Foreskin keratinocyte (primary cell): ENCODE measurements at places on chromosomes 16 and 17.

DNA sequence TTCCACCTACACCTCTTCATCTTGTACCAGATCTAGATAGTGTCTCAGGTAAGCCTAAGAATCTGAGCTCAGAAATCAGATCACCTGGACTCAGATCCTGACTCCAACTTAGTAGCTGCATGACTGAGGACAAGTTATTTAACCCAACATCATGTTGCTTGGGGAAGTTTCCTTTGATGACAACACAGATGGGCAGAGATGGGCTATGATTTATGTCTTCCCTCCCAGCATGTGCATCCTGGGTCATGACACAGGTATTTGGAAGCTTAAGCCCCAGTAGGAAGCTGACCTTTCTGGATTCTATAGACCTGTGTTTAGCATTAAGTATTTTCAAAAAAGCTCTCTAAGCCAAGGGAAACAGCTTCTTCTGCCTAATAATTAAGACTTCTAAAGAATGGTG, 12.4 kb upstream of the HEATR6 start:
- DNase-seq = no peak

DNA sequence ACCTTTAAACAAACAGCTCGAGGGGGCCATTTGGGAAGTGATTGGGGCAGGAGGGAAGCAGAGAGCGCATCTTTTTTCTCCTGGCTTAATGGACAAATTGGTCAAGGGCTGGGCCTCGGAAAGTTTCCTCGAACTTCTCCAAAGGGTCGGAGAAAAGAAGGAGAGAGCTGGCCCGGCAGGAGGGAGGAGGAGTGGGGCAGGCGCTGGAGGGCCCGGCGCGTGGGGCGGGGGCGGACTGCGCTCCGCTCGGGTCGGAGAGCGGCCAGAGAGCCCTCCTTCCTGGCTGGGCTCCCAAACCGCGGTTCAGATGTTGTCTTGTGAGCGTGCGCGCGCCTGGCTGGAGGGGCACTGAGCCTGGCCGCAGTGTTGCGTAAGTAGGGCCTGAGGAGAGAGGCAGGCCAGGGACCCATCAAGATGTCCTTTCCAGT, 1.2 kb downstream of the MMP2 start:
- DNase-seq = no peak

DNA sequence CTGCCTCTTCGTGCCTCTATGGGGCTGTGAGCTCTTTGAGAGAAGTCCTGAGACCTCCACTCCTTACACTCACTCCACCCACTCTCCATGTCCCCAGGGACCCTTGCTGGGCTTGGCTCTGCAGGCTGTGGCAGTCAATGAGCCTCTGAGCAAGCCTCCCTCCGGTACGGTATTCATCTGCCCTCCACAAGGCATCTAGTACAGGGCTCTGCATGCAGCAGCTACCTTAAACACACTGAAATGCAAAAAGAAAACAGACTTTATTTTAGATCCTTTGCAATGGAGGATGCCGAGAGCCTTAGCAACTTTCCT, 38.9 kb upstream of the SMPD3 start:
- no peak for DNase-seq

GRCh38 chr16:84641643-84642358, 6.5 kb upstream of the KLHL36 start:
- DNase-seq = no peak

- DNase-seq = no peak
These were observed 116.9 kb upstream of the CACNG3 start for GRCh38 chr16:24139282-24139681.

GRCh38 chr16:23131931-23132621, 17.2 kb downstream of the USP31 start:
- DNase-seq = no peak

- peak; percentile 98 for DNase-seq
These were observed 23.9 kb upstream of the KLHDC4 start for GRCh38 chr16:87789437-87790291.

DNA sequence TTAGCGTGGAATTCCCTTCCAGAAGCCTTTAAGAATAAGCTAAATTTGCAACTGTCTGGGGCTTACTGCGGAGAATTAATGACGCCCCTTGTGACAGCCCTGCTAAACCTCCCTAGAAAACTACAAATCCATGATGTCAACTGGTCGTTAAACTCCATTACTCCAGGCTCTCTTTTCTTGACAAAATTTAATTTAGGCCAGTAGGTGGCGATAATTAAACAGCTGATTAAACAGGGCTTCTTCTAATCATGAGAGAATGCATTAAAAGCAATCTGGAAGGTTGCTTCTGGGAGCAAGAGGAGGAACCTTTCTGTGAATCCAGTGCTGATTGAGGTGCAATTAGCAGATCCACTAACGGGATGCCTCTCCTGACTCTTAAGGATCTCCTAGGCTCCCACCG, 8.1 kb upstream of the NLRP1 start:
- peak; percentile 33 for DNase-seq

DNA sequence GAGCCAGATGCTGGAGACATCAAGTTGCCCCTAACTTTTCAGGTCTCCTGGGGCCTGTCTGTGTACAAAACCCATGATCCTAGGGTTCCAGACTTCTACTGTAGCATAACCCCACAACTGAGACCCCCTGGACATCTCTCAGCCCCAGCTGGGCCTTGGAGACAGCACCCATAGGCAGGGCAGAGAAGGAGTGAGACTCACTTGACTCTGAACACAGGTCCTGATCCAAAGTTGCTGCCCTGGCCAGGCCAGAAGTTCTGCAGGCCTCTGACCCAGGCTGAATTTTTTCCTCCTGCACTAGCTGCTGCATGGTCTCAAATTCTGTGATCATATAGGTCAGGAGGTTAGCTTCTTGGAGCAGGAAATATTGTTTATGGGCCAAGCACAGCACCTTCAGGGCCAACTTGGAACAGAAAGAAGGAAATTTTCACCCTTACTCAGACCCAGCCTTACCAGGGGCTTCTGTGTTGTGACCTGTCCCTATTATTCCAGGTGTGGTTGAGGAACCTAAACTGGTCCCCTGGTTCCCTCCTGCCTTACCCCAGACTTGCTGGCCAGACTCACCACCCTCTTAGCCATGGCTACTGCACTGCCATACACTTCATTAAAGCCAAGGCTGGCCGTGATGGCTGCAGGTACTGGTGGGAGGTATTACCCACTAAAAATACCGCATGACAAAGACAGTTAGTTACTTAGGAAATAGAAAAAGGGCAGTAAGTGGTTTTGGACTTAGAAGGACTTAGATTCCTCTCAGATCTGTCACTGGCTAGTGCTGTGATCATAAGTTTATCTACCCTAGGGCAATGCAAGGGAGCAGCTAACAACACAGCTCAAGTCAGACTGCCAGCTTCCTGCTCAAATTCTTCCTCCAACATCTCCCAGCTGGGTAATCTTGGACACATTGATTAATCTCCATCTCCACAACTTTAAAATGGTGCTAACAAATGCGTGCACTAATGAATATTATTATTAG, 2180.1 kb downstream of the TP53TG3F start:
- DNase-seq = peak; percentile 12

- DNase-seq = no peak
These were observed at the start of gene NOTUM for GRCh38 chr17:81961087-81961511. TSS of gene NOTUM (minus strand) at chr17:81961187. CDS start at chr17:81960909, 278 bp downstream.

GRCh38 chr17:7289256-7290032, 5.0 kb downstream of the YBX2 start:
- DNase-seq = no peak

- DNase-seq = no peak
These were observed 12.1 kb downstream of the TTLL6 start for GRCh38 chr17:48804936-48805411.

DNA sequence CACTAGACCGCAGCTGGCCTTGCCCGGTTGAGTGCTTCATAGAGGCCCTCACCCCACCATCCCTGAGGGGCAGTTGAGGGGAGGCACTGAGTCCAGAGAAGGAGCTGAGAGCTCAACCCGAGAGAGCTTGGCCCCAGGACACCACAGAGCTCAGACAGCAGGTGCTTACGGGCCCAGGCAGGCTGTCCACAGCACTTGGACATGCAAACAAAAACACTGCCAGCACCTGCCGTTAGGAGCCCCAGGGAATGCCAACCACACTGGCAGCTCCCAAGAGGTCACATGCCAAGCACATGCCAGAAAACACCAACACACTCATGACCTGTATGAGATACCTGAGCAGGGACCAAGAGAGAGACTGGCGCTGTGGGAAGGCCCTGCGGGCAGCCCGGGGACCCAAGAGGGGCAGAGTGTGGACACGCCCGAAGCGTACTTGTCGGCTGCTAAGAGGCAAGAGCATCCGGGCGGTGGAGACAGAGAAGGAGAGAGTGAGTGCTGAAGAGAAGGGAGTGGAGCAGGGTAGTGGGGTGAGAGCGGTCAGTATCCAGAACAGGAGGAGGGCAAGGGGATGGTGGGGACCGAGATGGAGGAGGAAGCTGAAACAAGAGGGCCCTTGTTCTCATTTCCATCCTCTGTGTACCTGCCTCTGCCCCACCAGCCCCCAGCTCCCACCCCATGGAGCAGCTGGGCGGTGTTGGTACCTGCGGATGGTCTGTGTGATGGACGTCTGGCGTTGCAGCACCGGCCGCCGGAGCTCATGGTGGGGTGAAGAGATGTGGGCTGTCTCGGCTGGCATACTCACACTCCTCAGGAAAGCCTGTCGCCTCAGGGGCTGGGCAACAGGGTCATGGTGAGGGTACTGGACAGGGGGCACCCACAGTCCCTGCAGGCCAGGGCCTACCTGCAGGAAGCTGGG, 8.2 kb downstream of the RHBDF1 start:
- DNase-seq = no peak

DNA sequence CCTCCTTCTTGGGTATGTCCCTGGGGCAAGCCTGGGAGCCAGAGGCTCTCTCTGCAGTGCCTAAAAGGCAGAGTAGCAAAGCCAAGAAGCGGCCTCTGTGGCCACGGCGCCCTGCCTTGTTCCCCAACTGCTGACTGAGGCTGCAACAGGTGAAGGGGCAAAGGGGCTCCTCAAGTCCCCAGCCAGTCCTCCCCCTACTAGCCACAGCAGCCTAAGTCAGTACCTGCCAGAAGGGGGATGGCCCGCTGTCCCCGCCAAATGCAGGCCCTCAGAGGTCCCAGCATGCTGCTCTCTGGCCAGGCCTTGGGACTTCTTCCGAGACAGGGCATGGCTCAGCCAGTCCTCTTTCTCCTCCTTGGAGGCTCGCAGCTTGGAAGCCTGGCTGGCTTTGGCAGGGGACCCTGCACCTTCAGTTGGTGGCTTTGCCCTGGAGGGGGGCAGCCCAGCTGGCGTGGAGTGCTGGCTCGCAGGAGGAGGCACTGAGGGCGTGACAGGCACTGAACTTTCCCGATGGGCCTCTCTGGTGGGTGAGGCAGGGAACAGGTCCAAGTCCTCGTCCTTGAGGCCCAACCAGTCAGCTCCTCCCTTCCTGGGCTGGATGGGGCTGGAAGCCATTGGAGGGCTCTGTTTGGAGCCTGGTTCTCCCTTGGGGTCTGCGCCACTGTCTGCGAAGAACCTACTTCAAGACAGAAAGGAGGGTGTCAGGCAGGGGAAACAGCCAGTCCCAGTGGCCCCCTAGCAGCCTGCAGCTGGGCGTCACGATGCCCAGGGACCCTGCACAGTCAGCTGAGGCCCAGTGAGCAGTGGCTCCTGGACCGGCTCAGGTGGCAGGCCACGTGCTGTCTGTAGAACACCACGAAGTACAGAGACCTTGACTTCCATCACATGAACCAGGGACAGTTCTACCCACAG, 17.6 kb downstream of the FBF1 start:
- DNase-seq = no peak

- no peak for DNase-seq
These were observed 46.8 kb downstream of the RNF112 start for GRCh38 chr17:19457830-19458271.

- no peak for DNase-seq
These were observed 24.4 kb upstream of the PHKG2 start for GRCh38 chr16:30723725-30724355.

DNA sequence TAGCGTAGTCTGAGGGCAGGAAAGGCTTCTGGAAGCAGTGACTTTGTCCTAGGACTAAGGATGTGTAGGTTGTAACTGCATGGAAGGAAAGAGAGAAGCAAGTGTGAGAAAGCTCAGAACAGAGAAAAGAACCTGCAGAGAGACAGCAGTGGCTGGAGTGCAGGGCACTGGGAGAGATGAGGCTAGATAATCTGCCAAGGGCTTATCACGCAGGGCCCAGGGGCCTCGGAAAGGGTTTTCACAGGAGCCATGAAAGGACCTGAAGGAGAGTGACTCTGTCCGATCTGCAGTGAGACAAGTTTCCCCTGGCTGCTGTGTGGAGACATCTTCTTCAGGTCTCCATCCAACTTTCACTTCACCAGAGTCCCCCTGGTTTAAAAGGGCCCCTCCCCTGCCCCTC, 7.1 kb upstream of the SRCAP start:
- no peak for DNase-seq

DNA sequence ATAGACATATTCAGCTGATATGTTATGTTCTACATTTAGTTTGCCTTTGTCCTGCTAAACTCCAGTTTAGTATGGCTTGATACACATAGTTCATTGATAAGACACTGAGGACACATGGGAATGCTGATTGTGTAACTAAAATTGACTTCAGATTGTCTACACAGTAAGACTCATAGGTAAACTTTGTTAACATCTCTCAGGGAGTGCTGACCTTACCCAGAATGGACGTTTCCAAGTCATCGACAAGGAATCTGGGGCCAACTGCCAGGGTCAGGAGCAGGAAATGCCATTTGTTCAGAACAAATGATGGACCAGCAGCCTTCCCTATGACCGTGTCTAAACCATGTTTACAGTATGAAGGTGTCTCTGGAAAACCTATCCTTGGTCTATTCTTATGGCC, 58.7 kb downstream of the DYNLRB2 start:
- DNase-seq = no peak

- no peak for DNase-seq
These were observed 15.2 kb upstream of the LITAF start for GRCh38 chr16:11601911-11602310.

DNA sequence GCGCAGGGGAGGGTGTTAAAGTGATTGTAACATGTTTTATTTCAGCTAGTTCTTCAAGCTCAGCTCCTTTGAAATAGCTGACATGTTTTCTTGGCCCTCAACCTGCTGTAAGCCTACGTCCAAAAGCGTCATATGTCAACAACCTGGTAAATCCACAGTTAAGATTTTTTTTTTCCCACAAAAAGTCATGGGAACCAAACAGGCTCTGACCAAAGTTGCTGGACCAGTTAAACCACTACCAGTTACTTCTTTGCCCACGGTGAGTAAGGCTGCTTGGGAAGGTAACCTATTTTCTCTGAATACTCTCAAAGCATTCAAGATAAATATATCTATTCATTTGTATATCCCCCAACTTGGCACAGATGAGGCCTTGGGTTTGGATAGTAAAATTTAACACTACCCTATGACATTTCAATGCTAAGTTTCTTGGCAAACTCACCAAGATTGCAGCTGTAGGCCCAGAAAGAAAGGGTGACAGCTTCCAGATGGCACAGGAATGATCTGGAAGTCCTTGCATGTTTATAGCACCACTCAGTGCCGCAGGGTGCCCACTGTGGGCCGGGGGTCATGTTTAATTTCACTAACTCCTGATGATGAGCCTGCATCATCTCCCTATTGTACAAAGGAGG, 166.2 kb downstream of the XYLT1 start:
- DNase-seq = peak; percentile 87
